ENCODE measurements at places on chromosomes 11 and 22.

GRCh38 chr11:6298605-6299004 lies 21.7 kb downstream of the CAVIN3 start:
- no peak for DNase-seq

- DNase-seq = no peak
These were observed 37.1 kb downstream of the SIK2 start for GRCh38 chr11:111639226-111639925.

DNA sequence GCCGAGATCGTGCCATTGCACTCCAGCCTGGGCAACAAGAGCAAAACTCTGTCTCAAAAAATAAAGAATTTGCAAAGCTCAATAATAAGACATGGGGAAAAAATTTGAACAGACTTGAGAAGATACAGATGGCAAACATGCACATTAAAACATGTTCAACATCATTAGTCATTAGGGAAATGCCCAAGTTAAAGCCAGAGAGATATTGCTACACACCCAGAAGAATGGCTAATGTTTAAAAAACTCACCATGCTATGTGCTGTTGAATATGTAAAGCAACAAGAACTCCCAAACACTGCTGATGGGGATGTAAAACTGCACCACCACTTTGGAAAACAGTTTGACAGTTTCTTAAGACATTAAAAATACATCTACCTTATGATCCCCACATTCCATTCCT lies 12.6 kb downstream of the LRRC75B start:
- DNase-seq = no peak

GRCh38 chr11:114914231-114915005 lies 236.1 kb downstream of the NXPE2 start:
- DNase-seq = no peak
